ENCODE measurements at places on chromosomes 12 and 14.

DNA sequence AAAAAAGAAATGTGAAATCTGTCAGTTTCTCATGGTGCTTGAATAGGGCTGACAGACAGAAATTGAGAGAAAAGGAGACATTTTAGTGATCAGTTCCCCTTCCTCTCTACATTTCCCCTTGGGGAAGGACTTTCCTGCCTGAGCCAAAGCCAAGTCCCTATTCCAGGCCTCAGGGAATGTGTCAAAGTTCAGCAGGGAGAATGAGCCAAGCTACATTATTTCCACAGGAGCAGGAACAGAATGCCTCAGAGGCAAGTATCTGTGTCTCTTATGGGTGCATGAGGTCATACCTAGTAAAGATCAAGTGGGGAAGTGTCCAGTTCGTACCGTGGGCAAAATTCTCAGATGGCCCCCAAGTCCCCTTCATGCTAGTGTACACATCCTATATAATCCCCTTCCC, 68.6 kb downstream of the IQSEC3 start:
- DNase-seq, result no peak

DNA sequence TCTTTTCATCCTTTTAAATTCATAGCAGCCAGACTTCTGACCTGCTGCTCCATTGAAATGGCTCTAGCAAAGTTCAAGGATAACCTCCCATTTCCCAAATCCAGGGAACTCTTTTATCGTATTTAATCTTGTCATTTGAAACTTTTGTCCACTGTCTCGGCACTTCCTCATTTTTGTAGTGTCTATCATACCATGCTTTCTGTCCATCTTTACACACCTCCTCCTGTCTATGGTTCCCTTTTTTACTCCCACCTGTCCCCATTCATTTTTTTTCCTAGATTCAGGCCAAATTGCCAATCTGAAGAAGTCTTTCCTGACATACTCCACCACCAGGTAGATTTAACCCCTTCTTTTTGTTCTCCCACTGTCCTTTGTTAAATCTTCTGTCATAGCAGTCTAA, 31.0 kb downstream of the NFYB start:
- no peak for DNase-seq

GRCh38 chr14:81341370-81341769, 58.8 kb downstream of the STON2 start:
- no peak for DNase-seq

GRCh38 chr14:89849931-89850330, 104.6 kb downstream of the EFCAB11 start:
- DNase-seq, result no peak

GRCh38 chr14:62428429-62429203, 616.6 kb downstream of the KCNH5 start:
- no peak for DNase-seq

DNA sequence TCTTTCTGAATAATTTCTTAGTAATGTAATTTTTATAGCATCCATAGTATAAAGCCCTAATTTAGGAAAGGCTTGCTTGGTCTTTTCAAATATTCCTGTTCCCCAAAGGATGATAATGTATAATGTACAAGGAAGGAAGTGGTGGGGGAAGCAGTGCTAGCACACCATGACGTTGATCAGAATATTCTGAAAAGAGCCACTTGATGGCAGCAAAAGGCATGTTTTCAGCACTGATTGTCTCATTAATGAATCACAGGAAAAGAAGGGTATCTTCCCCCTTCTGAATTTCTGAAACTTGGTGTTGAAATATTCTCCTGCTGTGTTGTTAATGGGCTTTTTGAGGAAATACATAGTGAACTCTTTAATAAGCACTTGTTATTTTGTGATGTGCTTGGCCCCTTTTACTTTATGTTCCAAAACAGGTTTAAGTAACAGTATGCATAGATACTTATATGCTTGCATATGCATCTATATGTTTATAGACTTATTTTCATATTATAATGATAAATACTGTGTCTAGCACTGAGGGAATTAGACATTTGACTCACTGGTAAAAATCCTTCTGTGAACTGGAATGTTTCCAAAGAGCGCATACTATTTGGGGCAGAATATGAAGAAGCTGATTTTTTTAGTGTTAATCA, 122.0 kb downstream of the TMEM117 start:
- no peak for DNase-seq

DNA sequence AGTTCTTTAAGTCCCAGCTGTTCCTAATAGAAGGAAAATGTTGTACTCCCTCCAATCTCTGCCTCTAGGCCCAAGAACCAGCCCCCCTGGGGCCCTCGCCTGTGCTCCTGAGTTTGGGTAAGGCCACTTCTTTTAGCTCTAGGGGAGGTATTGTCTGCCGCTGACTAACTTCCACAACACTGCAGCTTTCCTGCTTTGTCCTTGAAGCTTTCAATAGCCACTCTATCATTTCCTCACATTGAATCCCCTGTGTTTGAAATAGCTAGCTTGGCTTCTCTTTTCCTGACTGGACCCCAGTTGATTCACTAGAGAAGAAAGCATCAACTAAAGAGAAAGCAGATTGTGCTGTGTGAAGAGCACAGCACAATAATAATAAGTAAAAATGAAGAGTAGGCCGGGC, 28.8 kb downstream of the KRT80 start:
- DNase-seq, result no peak

DNA sequence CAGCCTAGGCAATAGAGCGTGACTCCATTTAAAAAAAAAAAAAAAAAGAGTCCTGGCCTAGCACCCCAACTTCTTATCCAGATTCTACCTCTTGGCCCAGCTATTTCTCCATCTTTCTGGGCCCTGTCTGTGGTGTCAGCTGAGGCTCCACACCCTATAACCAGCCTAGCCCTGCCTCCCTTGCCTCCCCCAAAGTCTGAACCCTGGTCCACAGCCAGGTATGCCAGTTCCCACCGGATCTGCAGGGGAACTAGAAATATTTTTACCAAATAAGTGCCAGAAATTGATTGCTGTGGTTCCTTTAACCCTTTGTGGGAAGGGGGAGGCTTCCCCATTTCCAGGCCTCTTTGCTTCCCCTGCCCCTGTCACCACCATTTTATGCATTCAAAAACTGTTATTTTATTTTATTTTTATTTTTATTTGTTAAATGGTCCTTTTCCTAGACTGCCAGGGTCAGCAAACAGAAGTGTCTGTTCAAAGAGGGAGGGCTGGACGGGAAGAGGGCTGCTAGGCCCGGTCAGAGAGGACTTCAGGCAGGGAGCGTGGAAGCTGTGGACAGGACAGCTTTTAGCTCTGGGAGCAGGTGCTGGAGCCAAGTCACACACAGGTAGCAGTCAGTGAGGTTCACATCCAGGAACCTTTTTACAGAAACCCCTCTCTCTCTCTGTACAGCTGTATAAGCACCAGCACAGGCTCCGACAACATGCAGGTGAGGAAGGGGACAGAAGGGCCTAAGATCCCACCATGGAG, 23.2 kb downstream of the TTC9 start:
- no peak for DNase-seq

DNA sequence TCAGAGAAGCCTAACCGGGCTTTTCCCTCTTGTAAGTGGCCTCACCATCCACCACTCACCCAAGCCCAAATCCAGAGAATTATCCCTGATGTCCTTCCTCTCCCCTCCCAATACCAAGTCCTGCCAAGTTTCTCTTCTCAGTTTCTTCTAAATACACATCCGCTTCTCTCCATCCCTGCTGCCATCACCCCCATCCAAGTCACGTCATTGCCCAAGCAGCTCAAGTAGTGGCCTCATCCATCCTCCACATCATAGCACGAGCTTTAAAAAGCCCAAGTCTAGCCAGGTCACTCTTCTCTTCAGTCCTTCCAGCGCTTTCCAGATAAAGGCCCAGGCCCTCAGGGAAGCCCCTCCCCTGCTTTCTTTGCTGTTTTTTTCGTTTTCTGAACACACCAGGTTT, 25.4 kb downstream of the IL31 start:
- DNase-seq, result no peak

- no peak for DNase-seq
These were observed 68.1 kb downstream of the TTC6 start for GRCh38 chr14:37663498-37663897.
